GM04503 (cell line): ENCODE measurements at places on chromosomes 1 and 21.

- DNase-seq = no peak
Observed at GRCh38 chr1:63877021-63877767, 103.4 kb downstream of the ROR1 start.

GRCh38 chr21:35529171-35529863, 480.2 kb upstream of the RUNX1 start:
- DNase-seq = no peak

DNA sequence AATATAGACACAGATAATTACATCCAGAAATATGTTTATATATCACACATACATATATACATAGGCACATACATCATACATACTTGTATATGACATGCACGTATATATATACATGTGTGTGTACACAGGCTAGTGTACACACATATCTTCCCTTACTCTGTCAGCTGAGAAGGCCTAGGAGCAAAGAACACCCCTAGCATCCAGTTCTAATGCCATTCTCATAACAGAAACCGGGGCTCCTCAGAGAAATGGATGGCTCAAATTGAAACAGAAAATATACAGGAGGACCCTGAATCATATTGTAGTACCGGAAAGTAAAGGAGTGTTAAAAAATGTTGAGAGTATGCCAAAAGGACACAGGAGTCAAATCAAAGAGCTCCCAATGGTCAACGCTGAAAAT, 19.7 kb upstream of the HYI start:
- no peak for DNase-seq

DNA sequence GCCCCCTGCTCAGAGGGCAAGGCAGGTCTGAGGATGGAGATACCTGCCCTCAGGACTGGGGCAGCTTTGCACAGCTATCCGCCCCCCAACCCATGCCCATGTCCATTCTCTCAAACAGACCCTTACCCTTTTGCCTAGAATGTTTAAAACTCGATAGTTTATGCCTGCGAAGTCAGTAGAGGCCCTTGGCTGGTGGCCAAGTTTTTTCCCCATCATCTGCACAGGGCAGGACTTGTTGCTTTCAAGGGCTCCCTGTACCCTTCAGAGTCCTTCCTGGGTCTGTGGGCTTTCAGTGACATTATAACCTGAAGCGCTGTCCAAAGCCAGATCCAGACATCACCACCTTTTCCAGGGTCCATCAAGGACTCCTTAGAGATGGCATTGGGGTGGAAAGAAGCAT, 148.7 kb upstream of the ZNF644 start:
- DNase-seq = no peak

DNA sequence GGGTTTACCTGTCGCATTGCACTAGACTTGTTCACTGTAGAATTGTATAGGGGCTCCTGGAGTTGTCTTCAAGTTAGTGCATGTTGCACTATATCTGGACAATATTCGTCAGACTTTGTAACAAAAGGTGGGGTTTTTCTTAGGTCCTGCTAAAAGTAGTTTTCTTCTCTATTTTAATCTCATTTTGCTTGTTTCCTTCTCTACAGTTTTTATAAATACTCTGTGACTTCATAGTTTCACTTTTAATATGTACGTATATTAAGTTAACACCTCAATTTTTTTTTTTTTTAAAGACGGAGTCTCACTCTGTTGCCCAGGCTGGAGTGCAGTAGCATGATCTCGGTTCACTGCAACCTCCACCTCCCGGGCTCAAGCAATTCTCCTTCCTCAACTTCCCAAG, 26.5 kb upstream of the MRPS6 start:
- no peak for DNase-seq

DNA sequence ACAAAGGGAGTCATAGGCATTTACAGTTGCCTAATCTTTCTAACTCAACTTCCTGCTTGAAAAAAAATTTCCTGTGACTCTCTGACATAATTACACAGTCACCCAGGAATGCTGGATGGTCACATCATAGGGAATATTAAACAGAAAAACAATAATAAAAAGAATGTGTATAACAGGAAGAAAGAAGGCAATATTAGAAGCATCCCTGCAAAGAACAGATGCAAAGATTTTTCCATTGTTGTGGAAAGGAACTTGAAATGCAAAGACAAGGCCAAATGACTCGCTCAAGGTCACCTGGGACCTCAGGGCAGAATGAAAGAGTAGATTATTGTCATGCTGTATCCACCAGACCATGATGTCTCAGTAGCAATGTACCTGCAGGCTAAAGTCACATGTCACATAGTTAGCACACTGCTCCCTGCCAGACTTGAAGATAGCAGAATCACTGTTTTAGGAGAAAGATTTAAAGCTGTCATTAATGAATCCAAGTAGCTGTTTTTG, 184.3 kb downstream of the CYYR1 start:
- peak; percentile 61 for DNase-seq

- no peak for DNase-seq
Observed at GRCh38 chr1:57262472-57262871, 161.4 kb downstream of the DAB1 start.

GRCh38 chr1:30724175-30724574, 790 bp upstream of the MATN1 start:
- no peak for DNase-seq

- DNase-seq = no peak
Observed at GRCh38 chr1:3676581-3677470, 24.5 kb downstream of the TP73 start.

GRCh38 chr1:85224295-85224694, 23.5 kb upstream of the SYDE2 start:
- no peak for DNase-seq

DNA sequence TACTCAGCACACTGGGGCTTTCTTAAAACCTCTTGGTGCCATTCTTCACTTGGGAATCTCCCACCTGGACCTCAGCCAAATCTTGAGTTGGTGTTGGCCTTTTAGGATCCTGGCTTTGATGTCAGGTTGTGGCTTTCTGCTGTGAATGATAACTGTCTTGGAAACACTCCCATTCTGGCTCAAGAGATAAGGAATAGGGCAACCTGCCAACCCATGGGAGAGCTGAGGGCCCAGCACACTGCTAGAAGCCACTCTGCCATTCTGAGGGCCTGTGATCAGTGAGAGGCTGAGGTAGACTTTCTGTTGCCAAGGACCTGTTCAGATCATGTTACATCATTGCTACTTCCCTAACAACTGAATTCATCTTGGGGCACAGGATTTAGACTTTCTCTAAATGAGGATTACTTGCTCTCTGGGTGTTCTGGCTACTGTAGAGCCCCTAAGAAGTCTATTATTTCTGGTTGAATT, 45.8 kb downstream of the TTC39A start:
- no peak for DNase-seq

- DNase-seq = no peak
Observed at GRCh38 chr21:30104241-30104640, 62.4 kb downstream of the CLDN17 start.

GRCh38 chr1:42312576-42313212, 22.3 kb downstream of the FOXJ3 start:
- DNase-seq = no peak

DNA sequence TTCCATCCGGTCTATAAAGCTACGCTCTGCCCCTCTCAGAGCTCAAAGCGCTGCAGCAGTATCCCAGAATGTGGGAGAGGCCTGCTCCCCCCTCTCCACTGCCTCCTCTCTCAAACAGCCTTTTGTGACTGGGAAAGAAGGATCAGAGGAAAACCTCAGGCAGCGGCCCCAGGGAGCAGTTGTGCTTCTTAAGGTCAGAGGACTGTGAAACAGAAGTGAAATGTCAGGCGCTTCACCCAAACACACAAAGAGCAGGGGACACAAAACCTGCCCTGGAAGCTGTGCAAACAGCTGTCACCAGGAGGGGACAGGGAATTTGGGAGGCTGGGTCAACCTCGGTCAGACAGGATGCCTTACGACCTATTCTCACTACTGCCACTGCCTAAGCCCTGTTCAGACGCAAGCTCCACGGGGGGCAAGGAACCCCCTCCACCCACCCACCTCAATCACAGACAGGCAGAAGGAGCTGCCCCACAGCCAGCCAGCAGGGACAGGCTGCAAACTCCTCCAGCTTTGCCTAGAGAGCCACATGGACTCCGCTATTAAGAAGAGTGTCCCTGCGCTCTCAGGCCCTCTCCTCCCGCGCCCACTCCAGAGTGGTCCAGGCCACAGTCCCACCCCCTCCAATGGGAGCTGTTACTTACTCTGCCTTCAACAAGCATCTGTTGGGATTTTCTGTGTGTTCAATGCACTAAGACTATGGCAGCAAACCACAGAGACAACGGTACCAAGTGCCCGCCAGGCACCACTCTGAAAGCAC, 14.6 kb downstream of the SSBP3 start:
- DNase-seq = no peak

GRCh38 chr1:37752583-37753471, 12.1 kb downstream of the EPHA10 start:
- no peak for DNase-seq

DNA sequence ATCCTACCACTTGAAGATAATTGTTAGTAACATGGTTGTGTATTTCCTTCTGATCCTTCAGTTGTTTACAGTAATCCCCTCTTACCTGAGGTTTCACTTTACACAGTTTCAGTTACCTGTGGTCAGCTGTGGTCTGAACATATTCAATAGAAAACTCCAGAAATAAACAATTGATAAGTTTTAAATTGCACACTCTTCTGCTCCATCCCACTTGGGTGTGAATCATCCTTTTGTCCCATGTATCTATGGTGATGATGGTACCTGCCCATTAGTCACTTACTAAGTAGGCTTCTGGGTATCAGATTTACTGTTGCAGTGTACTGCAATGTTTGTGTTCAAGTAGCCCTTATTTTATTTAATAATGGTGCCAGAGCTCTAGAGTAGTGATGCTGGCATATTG, 62.5 kb downstream of the OSBPL9 start:
- no peak for DNase-seq

DNA sequence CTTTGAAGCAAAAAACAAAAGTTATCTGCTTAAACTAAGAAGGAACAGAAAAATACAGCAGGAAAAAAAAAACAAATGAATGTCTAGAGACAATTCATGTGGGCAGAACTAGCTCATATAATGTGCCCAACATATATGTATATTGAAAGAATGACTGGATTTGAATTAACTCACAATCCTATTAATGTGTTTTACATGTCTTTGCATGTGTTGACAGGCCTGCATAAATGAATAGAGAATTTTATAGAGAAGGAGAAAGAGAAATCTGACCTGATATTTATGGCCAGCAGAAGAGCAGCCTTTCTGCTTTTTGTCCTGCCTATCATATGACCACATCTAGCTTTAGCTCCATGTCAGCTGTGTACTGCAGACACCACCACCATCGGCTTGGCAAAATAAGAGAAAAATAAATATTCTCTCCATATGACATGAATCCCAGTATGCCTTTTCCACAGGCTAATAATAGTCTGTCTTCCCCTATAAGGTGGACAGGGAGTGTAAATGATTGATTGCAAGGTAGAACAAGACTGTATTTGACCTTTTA, 171.5 kb upstream of the PALMD start:
- DNase-seq = no peak

DNA sequence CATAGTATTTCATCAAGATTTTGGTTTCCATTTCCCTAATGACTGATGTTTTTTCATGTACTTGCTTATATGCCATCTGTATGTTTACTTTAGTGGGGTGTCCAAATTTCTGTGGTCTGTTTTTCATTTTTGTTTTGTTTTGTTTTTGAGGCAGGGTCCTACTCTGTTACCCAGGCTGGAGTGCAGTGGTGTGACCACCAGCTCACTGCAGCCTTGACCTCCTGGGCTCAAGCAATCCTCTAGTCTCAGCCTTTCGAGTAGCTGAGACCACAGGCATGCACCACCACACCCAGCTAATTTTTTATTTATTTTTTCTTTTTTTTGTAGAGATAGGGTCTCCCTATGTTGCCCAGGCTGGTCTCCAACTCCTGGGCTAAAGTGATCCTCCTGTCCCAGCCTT, 378.0 kb upstream of the VAMP3 start:
- no peak for DNase-seq

GRCh38 chr1:14617791-14618190, 19.3 kb downstream of the KAZN start:
- DNase-seq = no peak

DNA sequence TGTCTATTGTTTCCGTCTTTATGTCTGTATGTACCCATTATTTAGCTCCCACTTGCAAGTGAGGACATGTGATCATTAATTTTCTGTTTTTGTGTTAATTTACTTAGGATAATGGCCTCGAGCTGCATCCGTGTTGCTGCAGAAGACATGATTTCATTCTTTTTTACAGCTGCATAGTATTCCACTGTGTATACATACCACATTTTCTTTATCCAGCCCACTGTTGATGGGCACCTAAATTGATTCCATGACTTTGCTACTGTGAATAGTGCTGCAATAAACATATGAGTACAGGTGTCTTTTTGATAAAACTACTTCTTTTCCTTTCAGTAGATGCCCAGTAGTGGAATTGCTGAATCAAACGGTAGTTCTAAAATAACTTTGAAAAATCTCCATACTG, 12.7 kb upstream of the SLAMF1 start:
- DNase-seq = no peak

GRCh38 chr1:51644533-51645197, 27.8 kb downstream of the OSBPL9 start:
- peak; percentile 65 for DNase-seq

DNA sequence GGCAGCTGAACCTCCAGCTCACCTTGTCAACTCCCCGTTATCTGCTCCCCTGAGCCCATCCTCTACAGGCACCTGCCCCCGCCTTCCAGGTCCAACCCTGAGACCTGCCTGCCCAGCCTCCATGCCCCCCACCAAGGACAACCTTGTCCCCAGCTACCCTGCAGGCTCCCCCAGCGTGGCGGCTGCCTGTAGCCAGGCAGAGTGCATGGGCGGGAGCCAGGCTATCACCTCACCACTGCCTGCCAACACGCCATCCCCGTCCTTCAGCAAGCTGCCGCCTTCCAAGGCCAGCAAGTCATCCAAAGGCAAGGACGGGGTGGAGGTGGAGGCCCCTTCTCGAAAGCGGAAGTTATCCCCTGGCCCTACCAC, 3.0 kb upstream of the CYB561D1 start:
- DNase-seq = no peak

GRCh38 chr21:29193072-29193471, 62.6 kb downstream of the MAP3K7CL start:
- no peak for DNase-seq

DNA sequence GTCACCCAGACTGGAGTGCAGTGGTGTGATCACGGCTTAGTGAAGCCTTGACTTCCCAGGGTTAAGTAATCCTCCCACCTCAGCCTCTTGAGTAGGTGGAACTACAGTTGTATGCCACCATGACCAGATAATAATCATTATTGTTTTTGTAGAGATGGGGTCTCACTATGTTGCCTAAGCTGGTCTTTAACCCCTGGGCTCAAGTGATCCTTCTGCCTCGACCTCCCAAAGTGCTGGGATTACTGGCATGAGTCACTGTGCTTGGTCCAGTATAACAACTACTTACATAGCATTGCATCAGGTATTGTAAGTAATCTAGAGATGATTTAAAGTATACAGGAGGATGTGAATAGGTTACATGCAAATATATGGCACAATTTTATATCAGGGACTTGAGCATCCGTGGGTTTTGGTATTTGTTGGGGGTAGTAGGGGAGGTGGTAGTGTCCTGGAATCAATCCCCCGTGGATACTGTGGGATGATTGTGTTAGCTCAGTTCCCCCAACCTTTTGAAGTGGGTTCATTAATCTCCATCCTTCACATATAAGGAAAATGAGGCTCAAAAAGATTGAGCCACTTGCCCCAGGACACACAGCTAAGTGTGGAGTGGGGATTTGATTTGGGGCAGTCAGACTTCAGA, 61.4 kb upstream of the CNIH3 start:
- DNase-seq = no peak
